LHCN-M2 (cell line): ENCODE measurements at places on chromosomes 3 and 15.
A peak's percentile ranks its signal among the peaks of the same experiment; 100 is the strongest.

DNA sequence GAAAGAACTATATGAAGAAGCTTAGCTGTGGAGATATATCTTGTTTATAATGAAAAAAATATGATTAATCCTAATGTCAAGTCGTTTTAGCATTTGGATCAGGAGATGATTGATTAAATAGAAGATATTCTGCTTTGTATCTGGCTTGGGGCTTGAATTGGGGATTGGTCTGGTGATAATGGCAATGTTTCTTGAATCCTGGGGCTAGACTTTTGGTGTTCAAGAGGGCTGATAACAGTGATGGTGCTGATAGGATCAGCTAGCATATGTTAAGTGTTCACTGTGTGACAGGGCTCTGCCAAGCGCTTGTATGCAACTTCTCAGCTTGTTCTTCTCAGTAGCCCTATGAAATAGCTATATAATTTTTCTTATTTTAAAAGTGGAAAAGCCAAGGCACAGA is 20.2 kb downstream of the CNOT10 start:
- DNase-seq = no peak

DNA sequence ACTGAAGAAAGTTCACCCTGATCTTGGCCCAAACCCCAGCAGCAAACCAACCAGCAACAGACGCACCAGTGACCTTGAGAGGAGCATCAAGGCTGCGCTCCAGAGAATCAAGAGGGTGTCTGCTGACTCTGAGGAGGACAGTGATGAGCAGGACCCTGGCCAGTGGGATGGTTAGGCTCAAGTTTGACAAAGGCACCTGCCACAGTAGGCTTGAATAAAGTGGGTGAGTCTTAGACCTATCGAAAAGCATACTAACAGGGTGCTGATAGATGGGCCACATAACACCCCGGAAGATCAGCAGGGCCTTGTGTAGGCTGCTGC is 23.9 kb downstream of the WHAMM start:
- no peak for DNase-seq

GRCh38 chr3:196624067-196624790 is 15.3 kb upstream of the NRROS start:
- no peak for DNase-seq

- DNase-seq = no peak
These were observed 321.8 kb downstream of the TIGIT start for GRCh38 chr3:114615523-114616085.

DNA sequence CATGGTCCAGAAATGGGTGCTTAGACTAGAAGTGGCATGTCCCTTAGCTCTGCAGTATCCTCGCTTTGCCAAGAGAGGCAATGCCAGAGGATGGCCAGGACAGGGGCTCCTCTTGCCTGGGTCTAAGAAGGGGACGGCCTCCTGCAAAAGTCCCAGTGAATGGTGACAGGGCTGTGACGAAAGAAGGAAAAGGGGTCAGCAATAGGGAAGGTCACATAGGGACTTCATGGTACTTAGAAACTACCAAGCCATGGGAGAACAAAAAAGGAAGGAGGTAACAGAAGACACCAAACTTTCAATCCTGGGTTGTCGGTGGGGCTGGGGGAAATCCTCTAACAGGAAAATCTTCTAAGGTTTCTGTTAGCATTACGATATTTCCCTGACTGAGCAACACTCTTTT is 36.2 kb upstream of the ATOSA start:
- no peak for DNase-seq

GRCh38 chr3:83524901-83525300 is 1433.9 kb upstream of the CADM2 start:
- DNase-seq = no peak

GRCh38 chr15:51917493-51917892 is 54.1 kb downstream of the LEO1 start:
- DNase-seq = peak; percentile 15

DNA sequence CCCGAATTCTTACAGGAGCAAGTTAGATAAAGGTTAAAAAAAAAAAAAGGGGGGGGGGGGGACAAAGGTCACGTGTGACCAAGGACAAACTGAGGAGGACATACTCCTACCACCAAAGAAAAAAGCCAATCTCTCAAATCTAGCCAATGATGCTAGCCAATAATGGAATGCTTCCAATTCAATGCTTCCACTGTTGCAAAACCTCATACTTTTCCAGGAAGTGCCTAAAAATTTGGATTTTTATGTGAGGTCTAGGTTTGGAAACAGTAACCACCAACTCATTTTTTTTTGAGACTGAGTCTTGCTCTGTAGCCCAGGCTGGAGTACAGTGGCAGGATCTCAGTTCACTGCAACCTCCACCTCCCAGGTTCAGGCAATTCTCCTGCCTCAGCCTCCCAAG is 11.4 kb downstream of the MSL2 start:
- DNase-seq = no peak

DNA sequence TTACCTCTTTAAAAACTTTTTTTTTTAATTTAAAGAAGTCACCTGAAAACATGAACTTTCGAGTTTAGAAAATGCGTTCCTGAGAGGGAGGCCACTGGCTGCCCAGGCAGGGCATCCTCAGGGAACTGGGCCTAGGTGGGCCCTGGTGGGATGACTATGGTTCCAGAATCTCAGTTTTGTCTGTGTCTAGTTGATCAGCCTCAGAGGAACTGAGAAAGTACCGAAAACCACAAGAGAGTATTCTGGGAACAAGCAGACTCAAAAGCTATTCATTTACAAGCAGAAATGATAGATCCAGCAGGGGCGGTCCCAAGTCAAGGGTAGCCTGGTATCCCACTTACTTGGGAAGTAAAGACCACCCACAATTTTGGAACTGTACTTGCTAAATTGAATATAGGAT is 10.5 kb downstream of the WWTR1 start:
- DNase-seq = no peak

- no peak for DNase-seq
These were observed 18.9 kb downstream of the ILDR1 start for GRCh38 chr3:122003112-122003511.

- no peak for DNase-seq
These were observed 65.8 kb downstream of the IQSEC1 start for GRCh38 chr3:13007251-13007941.

GRCh38 chr3:69085168-69085832 is 563 bp downstream of the ARL6IP5 start:
- DNase-seq = no peak

DNA sequence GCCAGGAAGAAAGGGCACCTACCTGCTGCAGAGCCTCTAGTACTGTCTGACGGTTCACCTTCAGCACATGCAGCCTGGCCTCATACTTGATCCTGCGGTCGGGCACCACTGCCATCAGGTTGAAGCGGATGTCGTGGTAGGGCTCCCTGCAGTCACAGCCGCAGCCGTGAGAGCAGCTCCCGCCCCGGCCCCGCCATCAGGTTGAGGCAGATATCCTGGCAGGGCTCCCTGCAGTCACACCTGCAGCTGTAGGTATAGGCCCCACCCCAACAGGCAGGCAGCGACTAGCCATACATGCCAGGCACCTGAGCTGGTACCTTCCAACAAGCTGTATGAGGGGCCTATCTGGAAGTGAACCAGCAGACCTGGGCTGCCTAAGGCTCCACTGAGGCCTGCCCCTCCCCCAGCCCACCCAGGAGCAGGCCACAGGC is 38.7 kb downstream of the SEMA3G start:
- DNase-seq = no peak

DNA sequence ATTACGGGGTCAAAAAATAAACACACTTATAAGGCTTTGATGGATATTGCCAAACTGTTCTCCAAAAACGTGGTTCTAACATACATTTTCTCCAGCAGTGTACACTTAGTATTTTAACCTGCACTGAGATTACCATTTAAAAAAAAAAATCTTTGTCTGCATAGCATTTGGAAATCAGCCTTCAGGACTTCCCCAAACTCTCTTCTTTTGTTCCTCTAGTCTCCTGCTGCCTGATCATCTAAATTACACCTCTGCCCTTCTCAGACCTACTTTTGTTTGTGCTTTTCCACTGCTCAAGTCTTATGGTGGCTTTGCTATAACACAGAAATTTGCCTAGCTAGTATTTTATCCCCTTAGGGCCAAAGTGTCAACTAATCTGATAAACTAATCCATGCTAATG is 3.8 kb downstream of the NCEH1 start:
- no peak for DNase-seq

DNA sequence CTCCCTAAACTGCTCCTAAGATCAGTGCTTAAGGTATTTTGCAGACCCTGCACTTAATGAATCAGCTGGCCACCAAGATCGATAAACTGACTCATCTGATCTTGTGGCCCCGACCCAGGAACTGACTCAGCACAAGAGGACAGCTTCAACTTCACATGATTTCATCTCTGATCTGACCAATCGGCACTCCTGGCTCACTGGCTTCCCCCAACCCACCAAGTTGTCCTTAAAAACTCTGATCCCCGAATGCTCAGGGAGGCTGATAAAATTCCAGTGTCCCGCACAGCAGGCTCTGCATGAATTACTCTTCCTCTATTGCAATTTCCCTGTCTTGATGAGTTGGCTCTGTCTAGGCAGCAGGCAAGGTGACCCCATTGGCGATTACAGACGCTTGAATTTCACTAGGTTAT is 13.5 kb downstream of the HTR3E start:
- DNase-seq = peak; percentile 55

DNA sequence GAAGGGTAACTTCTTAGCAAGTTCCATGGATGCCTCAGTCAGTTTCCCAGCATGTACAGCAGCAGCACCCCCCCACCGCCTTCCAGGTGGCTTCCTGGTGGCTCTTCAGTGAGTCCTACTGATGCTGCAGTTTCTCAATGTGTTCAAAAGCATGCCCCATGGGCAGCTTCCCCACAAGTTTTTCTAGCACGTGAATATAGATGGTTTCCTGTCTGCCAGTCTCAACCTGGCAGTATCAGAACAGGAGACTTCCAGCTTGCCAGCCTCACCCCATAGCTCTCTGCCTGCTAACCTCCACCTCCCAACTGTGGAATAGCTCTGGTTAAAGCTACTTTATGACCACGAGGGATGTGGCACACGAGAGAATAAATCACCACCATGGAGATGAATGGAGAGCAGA is 188.3 kb upstream of the SLCO3A1 start:
- DNase-seq = no peak

- DNase-seq = peak; percentile 77
These were observed 67.1 kb downstream of the ATP8B4 start for GRCh38 chr15:50051811-50052419.

DNA sequence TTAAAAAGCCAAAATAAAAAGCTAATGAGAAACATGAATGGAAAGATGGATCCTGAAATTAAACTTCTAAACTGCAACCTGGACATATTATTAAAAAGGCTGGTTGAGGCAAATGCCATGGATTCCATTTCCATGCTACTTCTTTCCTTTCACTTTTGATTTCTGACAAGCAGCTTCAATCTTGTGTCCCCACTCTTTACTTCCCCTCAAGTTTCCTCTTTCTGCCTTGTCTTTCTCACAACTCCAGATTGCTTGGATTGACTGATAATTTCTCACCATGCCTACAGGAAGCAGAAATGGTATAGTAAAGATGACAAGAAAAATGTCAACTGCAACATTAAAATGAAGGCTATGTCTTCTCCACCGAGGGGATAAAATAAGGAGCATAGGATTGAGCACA is 1136.7 kb downstream of the TUSC7 start:
- no peak for DNase-seq

- no peak for DNase-seq
These were observed 386.4 kb downstream of the ZBTB20 start for GRCh38 chr3:114760679-114761078.

DNA sequence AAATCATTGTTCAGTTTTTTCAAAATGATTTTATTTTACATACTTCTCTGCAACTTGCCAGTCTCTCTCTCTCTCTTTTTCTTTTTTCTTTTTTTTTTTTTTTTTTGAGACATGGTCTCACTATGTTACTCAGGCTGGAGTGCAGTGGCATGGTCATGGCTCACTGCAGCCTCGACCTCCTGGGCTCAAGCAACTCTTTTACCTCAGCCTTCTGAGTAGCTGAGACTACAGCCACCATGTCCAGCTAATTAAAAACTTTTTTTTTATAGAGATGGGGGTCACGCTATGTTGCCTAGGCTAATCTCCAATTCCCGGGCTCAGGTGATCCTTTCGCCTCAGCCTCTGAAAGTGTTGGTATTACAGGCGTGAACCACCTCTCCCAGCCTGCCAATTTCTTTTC is 12.1 kb upstream of the ARID3B start:
- no peak for DNase-seq
